Naive thymus-derived CD8-positive, alpha-beta T cell (primary cell): ENCODE measurements at places on chromosomes 1 and 21. TPM values are rescaled to one million over a fixed set of nuclear protein-coding genes. Genes with fewer than 3 reads are reported as not detected.

Gene SLC44A5
- total RNA-seq = 3.7 TPM

DNA sequence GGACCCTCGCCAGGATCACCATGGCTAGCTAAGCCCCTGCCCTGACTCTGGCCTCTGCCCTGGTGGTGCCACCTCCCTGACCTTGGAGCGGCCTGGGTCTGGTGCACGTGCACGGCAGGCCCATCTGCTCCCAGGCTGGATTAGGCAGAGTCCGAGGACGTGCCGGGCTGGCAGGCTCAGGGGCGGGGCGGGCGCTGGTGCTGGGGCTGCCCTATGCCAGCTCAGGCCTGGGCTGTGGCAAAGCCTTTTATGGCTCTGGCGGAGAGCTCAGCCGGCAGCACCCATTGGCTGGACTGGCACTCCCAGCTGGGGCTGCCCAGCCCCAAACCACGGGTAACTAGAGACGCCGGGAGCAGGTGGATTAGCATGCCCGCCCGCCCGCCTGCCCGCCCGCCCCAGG is 17.1 kb upstream of the EDN2 start:
- DNase-seq = no peak

Gene FAAH
- 10.2 TPM for total RNA-seq

DNA sequence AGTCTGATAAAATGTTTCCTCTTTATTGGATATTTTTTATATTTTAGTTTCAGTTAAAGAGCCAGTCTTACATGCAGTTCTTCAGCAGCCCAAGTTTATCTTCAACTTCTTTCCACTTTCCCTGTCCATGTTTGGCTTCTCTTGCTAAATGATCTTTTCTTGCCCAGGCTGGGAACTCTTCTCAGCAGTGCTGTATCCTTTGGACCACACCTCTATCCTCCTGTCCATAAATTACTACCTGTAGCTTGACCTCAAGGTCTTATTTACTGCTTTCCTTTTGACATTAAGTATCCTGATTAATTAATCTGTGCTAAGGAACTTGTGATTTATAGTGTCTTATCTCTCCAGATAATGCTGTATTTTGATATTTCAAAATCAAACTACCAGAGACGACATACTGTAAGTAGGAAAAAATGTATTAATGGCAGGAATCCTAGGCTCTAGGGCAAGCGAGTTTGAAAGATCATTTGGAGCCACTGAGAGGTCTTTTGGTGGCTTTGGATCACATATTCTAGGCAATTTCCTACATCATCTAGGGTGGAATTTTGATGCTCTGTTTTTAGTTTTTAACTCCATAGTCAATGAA is 20.5 kb upstream of the PDC start:
- no peak for DNase-seq

- DNase-seq = no peak
These were observed 124.8 kb upstream of the AJAP1 start for GRCh38 chr1:4529446-4530165.

DNA sequence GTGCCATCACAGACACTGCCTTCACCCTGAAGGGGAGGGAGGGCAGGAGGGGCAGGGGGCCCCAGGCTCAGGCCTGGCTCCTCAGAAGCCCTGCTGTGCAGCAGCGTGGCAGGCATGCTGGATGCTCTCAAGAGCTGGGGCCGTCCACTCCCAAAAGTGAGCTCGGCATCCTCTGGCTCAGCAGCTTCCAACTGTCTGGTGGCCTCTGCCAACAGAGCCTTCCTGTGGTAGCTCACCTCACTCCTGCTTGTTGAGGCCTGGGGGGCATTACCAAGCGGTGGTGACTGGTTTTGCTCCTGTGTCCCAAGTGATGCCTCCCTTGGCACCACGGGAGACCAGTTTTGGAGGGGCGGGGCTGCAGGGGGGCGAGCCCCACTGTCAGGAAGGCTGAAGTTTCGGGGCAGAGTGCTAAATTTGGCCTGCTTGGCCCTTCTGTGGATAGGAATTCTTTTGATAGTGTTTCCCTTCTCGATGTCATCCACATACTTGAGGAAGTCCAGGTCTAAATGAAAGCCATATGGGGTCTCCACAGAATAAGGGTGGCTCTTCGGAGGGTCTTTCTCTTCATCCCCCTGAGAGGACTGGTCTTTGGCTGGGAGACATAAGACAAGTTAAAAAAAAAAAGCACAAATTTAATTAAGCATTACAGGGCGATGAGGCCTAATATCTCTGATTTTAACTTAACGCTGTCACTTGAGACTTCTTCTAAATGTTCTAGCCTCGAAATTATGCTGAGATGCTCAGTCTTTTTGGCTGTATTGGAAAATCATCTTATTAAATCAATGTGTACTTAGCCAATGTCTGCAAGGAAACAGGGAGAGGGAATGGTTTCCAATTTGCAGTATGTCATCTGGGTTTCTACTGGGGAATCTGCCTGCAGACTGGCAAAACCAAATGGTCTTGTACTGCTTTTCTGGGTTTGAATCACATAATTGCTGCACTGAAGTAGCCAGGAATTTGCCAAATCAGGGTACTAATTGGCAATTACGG is 44.4 kb downstream of the KANK4 start:
- DNase-seq = no peak

Gene PRPF38A
- total RNA-seq = 89.1 TPM

- DNase-seq = no peak
These were observed 12.9 kb upstream of the NUF2 start for GRCh38 chr1:163308811-163309210.

DNA sequence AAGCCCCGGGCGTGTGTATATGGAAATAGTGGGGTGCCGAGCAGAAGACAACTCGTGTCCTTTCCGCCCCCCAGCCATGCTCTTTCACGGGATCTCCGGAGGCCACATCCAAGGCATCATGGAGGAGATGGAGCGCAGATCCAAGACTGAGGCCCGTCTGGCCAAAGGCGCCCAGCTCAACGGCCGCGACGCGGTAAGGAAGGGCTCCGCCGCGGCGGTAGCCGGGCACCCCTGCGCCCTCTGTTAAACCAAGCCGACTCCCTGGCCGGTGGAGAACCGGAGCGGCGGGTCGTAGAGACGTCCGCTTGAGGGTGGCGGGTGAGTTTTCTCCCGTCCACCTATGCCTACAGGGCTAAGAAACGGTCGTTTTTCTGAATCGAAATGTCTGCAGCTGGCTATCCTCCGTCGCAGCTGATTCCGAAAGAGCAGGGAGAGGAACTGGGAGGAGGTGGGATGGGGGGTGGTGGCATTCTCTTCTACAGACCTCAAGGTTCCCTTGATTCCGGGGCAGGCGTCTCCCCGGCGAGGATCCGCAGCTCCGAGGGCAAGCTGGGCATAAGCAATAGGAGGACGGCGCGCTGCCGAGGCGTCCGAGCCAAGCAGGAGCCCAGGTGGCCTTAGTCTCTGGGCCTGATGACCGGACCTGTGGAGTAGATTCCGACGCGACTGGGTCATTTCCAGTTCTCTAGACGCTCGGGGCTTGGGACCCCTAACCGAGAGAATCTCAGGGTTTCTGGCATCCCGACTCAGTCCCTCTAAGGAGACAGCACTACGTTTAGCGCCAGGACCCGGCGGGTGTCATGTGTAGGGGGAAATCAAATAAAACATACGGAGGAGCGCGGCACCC is 856 bp downstream of the LHX9 start:
- DNase-seq = no peak

Gene MAP10
- 5.0 TPM for total RNA-seq

- DNase-seq = no peak
These were observed 113.9 kb upstream of the CACNA1E start for GRCh38 chr1:181369416-181369815.

DNA sequence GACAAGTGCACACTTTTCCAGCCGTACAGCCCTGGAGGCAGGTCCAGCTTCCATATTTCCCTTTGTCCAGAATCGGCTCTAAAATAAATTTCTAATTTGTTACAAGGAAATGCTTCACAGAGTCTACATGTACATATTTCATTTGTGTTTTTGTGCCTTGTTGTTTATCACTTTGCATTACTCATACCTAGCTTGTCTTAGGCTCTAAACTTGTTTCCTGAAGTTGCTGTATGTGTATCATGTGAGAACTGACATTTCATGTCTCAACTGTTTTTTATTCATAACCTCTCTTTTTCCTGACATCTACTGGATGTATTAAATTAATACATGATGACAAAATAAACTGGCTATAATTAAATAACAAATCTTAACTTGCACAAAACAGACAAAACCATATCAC is 7.5 kb downstream of the CYYR1 start:
- DNase-seq = no peak

DNA sequence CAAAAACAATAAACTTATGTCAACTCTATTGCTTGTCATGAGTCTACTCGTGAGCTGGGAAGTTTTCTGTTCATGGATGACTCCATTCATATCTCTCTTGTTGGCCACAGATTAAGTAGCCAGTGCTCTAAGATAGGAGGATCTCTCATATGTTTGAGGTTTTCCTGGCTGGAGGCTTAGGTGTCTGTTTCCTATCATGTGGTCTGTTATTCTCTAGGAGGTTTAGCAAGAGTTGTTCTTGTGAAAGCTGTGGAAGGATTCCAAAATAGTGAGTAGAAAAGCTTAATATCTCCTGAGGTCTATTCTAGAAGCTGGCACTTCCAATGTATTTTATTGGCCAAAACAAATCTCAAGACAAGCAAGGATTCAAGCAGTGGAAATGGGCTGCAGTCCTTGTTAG is 5.8 kb upstream of the KRTAP20-2 start:
- no peak for DNase-seq

DNA sequence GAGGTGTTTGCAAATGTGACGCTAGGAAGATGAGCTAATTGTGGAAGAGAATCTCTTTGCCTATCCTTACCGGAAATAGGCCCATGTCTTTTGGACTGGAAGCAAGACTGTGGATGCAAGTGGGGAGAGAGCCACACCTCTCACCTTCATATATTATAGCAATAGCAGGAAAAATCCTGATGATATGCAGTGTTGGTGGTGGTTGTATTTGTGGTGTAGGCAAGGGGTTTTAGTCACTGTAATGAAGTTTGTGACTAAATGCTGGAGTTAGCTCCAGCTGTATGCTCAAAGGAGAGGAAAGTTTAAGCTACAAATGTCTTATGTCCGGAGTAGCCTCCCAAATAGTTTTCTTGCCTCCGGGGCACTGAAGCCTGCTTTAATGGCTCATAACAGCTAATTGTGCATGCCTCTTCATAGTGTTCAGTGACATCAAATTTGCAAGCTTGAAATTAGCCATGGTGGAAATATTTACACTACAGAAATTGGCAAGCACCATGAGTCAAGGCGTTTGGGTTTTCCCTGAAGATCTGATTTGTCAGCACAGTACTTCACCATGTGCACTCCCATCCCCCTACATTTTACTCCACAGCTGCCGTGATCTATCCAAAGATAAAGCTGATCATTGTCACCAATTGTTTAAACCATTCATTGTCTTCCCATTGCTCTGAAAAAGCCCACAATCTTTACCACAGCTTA is 102.6 kb upstream of the ZNF644 start:
- DNase-seq = no peak

GRCh38 chr1:1927751-1928150 is 8.7 kb upstream of the TMEM52 start:
- no peak for DNase-seq

DNA sequence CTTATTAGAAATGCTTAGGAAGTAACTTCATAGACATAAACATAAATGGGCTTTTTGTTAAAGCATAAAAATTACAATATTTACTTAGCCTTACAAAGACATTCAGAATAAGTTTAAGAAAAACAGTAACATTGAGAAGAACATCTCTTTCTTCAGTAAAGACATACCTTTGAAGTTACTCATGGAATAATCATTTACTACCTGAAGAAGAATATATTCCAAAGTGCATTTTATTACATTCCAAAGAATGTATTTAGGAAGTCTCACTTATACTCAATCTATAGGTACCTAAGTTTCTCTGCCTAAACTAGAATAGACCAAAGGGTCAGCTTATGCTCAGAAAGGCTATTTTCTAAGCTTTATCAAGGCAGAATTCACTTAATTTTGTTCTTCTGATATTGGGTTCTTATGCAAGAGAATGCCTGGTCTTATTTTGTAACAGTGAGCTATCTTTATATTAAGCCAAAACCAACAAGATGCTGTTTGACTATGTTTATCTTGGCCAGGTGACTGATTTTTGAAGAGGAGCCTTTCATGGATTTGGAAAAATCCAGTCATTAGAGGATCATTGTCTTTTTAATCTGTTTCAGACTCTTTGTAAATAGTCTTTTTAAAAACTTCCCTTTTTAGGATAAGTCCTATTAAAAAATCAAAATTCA is 110.1 kb downstream of the OLFML2B start:
- DNase-seq = no peak

DNA sequence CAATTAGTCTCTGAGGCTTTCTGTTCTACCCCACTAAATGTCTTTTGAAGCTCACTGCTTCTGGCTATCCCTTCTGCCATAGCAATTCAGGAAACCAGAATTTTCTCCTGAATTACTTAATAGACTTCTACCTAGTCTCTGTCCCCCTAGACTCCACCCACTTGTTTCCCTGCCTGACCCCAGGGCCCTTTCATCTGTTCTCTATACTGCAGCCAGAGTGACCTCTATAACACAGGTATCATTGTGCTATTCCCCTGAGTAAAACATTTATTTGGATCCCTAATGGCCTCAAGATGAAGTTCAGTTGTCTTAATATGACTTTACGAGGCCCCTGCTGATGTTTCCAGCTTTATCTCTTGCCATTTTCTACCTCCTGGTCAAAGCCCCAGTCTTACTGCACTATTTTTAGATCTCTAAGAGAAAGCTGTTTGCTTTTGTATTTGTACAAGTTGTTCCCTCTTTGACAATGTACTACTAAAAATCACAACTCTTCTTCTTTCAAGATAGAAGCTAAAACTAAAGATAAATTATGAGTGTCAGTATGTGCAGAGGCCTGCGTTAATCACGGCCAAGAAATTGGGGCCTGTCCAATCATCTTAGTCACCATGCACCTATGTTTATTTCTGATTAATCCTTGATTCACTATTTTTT is 54.5 kb downstream of the ATP1B1 start:
- no peak for DNase-seq

DNA sequence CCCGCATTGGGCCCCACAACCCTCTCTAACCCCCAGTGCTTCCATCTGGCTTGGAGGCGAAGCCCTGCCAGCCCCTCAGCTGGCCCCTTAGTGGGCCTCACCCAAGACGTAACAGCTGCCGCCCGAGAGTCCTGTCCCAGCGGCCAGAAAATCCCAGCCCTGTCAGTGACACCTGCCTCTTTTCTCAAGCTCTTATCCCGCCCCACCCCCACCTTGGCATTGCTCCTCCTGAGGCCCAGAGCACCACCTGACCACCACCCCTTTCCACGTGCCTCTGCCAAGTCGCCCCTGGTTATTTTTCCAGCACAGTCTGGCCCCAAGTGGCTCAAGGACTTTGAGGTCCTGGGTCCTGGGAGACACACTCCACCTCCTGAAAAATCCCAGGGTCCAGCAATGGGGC is 5.9 kb upstream of the CTRC start:
- no peak for DNase-seq

GRCh38 chr1:160177667-160178066 is 12.7 kb upstream of the CASQ1 start:
- no peak for DNase-seq

- DNase-seq = peak; percentile 57
These were observed 2.4 kb downstream of the ARID1A start for GRCh38 chr1:26697978-26698849.

- no peak for DNase-seq
These were observed 35.6 kb upstream of the RNPC3 start for GRCh38 chr1:103489935-103490334.

DNA sequence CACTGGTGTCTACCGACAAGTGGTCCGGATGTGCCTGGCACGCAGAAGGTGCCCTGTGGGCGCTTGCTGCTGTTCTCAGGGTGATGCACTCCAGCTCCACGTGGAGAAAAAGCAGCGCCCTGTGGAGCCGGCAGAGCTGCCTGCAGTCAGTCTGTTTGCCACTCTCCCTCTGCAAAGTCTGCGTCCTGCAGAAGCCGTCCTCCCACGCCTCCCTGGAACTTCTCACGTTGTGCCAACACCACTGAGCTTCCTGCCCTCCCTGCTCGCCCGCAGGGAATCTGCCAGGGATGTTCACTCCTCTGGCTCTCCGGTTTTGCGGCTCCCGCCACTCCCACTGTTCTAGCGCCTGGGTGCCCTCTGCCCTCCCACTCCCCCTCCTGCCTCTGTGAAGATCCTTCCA is 19.8 kb upstream of the UBXN10 start:
- no peak for DNase-seq
